ENCODE measurements at places on chromosomes 7 and 10.

DNA sequence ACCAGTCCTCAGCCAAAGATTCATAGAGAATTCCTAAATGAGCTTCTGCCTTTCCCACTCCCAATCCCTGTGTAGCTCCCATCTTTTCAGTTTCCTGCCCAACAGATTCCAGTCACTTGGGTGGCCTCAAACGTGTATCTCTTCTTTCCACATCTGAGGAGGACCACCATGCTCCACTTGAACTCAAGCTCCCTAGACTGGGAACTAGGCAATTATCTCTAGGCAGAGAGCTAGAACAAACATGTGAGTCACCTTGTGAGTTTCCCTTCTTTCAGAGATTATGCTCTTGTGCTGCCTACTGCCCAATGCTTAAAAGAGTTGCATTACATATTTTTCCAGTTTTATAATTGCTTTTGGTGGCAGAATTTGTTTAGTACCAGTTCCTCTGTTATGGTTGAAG, 178.0 kb downstream of the MDFIC start:
- DNase-seq: no peak

DNA sequence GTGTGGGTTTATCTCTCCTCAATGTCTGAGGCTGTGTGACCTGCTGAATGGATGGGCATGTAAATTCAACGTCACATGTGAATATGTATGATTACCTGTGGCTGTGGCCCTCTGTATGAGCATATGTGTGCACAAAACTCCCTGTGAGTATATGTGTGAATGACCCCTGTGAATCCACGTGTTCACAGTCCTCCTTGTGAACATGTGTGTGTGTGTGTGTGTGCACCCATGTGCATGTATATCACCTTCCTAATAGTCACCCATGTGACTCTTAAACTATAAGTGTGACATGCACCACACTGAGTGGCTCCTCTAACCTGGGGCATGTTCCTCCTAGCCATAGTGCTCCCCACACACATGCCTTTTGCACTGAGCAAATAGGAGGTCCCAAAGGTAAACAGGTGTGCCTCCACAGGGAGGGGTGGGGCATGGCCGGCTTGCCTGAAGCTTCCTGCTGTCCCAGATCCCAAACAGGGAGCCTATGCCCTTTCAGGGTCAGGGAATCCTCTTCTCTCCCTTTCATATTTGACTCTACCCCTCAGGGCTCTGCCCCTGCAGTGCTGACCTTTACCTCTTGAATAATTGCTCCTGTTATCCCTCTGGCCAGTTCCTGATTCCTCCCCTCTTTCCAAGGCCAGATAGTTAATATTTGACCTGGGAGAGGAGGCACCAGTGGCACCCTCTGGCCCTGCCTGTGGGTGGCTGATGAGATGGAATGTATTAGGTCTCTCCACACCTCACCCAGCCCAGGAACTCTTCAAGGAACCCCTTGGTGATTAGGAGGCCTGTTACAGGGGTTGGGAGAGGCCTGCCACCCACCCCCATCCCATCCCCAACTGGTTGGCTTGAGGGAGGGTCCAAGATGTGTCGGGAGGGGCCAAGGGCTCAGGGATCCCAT, 1.9 kb downstream of the SEMA4G start:
- no peak for DNase-seq

- no peak for DNase-seq
Measured at GRCh38 chr7:4626318-4626845, 55.7 kb upstream of the FOXK1 start.

- DNase-seq: no peak
Measured at GRCh38 chr10:132520177-132520811, 17.3 kb upstream of the INPP5A start.

DNA sequence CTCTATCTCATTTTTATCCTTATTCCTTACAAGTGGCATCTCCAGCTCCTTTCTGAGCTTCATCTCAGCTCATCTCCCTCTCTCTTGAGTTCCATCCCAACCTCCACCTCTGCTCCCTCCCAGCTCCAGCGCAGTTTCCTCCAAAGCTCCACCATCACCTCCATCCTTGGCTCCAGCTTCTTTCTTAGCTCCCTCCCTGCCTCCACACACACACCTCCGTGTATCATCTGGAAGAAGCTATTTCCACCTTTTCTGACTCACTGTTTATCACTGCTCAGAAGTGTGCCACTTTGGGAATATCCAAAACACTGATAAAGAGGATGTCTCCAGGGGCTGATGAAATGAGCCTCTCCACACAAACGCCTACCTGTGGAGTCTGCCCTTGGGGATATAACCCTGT, 481.4 kb downstream of the PTPRN2 start:
- no peak for DNase-seq

DNA sequence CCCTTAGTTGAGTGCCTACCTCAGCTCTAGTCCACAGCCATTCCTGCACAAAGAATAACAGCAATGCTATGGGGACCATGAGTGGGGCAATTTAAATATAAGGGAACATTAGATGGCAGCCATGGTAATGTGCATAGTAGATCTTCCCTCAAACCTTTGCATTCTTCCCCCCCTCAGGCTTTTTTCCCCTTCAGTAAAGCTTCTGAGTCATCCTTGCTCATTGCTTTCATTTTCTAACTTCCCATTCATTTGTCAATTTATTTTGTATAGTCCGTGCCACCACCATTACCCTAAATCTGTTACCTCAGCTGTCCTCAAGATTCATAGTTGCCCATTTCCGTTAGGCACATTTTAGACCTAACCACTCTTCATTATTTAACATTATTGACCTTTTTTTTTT, 10.7 kb downstream of the HECTD2 start:
- DNase-seq: no peak

- no peak for DNase-seq
Measured at GRCh38 chr10:114207349-114207748, 28.2 kb downstream of the TDRD1 start.

DNA sequence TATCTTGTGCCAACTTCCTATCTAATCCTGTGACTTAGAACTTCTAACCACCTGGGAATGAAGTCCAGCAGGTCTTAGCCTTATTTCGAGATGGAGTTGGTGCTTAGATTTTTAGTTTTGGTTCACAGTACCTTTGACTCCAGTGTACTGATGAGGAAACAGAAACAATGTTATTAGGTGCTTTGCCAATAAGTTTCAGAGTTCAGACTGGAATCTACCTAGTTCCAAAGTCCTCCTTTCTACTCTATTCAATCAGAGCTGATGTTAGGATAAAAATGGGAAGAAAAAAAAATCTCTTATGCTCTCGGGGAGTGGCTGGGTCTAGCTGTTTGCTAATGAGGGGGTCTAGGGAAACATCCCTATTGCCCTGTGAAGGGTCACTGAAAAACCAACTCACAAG, 606.3 kb upstream of the C7orf33 start:
- no peak for DNase-seq

DNA sequence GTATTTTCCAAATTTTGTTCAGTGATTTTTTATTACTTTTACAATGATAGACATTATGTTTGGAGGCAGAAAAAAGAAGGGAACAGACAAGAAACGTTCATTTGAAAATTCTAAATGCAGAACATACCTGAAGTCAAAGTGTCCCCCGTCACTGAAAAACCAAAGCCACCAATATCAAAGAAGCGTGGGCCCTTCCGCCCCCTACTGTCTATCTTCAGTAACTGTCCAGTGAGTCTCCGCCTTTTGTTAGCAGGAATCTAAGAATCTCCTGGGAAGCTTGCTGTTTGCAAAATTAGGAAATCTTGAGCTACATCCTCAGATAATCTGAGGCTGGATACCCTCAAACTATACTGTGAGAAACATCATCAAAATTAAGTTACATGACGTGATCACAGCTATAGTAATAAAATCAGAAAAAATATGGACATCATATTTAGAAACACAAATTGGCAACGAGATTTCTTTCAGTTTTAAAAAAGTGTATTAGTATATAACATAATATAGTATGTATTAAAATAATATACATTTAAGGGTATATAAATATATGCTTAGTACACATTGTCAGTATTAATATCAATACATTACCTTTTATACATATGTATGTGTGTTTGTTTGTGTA, 169.3 kb upstream of the AKR1E2 start:
- DNase-seq: peak; percentile 76

DNA sequence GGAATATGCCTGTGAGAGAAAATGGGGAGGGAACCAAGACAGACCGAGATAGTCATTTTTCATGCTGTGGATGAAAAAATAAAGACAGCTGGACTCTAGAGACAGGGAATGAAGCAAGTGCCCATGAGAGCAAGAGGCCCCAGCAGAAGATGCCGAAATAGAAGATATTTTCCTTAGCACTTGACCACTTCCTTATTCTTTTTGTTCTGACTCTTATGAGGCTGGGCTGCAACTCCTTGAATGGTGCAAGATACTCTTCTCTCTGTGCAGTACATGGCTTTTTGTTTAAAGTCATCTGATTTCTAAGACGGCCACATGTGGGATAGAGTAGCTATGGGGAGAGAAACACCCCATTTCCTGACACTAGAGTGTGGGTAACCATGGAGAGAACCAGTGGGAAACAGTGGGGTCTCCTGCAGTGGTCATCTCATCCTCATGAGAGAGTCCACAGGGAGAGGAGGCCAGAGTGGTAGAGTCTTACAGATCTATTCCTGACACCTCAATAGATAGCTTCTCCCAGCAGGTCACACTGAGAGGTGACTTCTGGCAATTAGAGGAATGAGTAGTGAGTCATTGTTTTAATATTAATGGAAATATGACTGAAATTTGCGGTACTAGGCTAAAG, 18.0 kb upstream of the VCL start:
- DNase-seq: no peak

- DNase-seq: no peak
Measured at GRCh38 chr10:86349474-86349873, 17.1 kb downstream of the GRID1 start.

- no peak for DNase-seq
Measured at GRCh38 chr7:42233695-42234331, 3.2 kb downstream of the GLI3 start.

- DNase-seq: no peak
Measured at GRCh38 chr10:86222336-86222650, 144.3 kb downstream of the GRID1 start.

DNA sequence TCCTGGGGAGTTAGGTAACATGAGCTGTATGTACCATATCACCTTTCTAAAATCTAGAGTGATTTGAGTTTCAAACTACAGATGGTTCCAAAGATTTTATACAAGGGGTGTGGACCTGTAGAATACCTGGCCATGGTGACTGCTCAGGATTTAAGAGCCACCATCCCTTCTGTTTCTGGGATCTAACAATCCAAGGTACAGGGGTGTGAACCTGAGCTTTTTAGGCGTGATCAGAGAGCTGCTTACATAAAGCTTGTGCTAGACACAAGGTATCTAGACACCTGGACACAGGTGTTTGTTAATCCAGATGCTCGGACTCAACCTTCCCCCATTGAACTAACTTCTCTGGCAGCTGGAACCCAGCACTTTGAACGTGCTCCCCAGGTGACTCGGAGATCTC, 516.4 kb downstream of the RPS24 start:
- no peak for DNase-seq

DNA sequence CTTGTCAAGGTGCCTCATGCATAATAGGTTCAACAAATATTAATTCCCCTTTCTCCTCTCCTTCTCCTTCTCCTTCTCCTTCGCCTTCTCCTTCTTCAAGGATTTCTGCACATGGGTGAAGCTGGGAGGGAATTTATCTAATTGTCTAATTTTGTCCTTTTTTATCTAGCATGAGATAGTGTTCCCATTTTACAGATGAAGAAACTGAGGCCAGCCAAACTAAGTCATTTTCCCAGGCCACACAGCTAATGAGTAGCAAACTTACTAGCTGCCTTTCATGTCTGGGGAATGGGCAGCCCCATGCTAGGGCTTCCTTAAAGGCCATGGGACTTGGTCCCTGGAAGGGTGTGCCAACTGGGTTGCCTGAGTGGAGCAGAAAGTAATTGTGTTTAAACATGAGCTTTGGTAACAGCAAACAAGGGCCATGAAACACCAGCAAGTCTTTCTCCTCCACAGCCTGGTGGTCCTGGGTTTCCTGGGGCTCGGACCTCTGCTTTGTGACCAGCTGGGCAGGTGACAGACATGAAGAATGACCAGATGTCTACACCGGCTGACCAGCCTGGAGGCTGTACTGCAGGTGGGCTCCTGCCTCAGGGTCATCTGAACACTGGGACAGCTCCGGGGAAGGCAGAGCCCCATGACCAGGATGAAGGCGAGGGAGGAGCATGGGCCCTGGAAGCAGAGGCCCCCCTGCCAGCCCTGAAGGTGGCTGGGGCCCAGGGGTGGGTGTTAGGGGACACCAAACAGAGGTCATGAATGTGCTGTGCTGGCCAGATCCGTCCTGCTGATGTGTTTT, 138.0 kb downstream of the PTPN20 start:
- DNase-seq: no peak

- DNase-seq: no peak
Measured at GRCh38 chr10:70714245-70714644, 41.9 kb downstream of the ADAMTS14 start.

DNA sequence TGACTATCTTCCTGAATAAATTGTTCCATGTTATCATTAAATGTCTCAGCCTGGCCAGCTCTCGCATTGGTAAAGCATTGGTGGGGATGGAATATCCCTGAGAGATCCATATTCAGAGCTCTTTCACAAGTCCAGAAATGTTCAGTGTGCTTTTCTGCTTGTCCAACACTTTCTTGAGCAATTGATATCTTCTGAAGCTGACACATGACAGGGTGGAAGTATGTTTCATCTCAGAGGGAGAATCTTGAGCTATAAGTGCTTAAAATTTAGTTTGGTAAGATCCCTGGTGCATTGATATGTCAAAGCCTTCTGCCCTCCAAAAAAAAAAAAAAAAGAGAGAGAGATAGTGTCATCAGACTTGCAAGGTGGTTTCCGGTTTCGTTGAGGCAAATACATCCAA, 7.4 kb downstream of the IFIT3 start:
- no peak for DNase-seq

GRCh38 chr7:63117-63480, 129.3 kb upstream of the FAM20C start:
- no peak for DNase-seq

DNA sequence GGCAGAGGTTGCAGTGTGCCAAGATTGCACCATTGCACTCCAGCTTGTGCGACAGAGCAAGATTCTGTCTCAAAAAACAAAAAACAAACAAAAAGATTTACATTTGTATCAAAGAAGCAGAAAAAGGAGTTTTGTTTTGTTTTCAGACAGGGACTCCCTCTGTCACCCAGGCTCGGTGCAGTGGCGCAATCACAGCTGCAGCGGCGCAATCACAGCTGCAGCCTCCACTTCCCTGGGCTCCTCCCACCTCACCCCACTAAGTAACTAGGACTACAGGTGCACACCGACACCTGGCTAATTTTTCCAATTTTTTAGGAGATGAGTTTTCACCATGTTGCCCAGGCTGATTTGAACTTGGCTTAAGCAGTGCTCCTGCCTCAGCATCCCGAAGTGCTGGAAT, 1.8 kb downstream of the ARMC10 start:
- DNase-seq: no peak

GRCh38 chr7:103843689-103844480, 145.6 kb downstream of the RELN start:
- no peak for DNase-seq

- DNase-seq: no peak
Measured at GRCh38 chr10:44924261-44925040, 13.3 kb downstream of the TMEM72 start.

DNA sequence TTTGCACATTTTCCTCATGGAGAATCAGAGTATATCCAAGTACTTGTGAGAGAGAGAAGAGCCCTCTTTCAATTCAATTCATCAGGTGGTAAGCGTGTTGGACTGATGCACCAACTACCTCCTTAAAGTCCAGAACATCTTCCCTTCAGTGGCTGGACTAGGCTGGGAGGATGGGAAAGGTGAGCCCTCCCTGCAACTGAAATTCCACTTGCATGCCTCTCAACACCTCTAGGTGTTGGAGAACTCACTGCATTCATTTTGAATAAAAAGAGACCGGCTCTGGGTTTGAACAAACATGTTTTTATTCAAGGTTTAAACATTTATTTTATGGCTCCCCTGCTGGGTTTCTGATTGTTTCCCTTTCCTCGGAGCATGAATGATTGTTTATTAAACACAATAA, 573.5 kb downstream of the CCSER2 start:
- DNase-seq: no peak

All from CD4-positive, alpha-beta T cell (primary cell).